Activated CD8-positive, alpha-beta T cell treated with anti-CD3 and anti-CD28 coated beads, Interleukin-2, amount 10 ng/mL, durations not matched to agents 7 days and 5 days (primary cell): ENCODE measurements at places on chromosomes 16 and 17.
A peak's percentile ranks its signal among the peaks of the same experiment; 100 is the strongest.

- H3K27me3 ChIP-seq: no peaks in the 10 kb centered on the region
- H3K36me3 ChIP-seq: no peaks in the 10 kb centered on the region
- H3K4me1 ChIP-seq: no peaks in the 10 kb centered on the region
- no peak for DNase-seq
Observed at GRCh38 chr16:6335072-6335471, 997.6 kb upstream of the RBFOX1 start.

- H3K4me3 ChIP-seq: peak overlapping the region; percentile 80
- H3K4me1 ChIP-seq: peaks cover 34% of the 10 kb centered on the region
Observed at GRCh38 chr16:50245417-50246298, 20.7 kb upstream of the ADCY7 start.

DNA sequence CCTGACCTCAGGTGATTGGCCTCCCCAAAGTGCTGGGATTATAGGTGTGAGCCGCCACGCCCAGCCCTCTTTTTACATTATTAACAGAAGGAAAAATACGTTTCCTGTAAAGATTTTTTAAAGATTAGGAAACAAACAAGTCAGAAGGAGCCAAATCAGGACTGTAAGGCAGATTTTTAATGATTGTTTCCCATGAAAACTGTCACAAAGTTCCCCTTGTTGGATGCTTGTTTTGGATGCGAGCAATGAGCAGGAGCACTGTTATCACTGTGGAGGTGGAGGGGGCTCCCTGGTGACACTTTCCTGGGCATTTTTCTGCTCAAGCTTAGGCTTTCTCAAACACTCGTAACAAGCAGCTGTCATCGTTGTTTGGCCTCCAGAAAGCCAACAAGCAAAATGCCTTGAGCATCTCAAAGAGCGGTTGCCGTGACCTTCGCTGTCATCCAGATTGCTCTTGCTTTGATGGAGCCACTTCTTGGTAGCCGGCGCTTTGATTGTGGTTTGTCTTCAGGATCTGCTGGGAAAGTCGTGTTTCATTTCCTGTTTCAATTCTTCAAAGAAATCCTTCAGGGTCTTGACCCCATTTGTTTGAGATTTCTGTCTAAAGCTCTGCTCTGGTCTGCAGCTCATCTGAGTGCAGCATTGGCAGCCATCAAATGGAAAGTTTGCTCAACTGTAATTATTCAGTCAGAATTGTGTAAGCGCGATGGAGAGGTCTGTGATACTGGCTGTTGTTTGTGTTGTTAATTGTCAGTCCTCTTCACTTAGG, 128.7 kb downstream of the RPTOR start:
- peaks cover 42% of the 10 kb centered on the region for H3K36me3 ChIP-seq
- DNase-seq: peak; percentile 67
- no peaks in the 10 kb centered on the region for H3K27me3 ChIP-seq

GRCh38 chr16:14958970-14959369, 15.9 kb upstream of the PDXDC1 start:
- H3K27me3 ChIP-seq: peaks cover 13% of the 10 kb centered on the region
- DNase-seq: no peak
- H3K27ac ChIP-seq: no peak overlapping the region
- no peaks in the 10 kb centered on the region for H3K4me1 ChIP-seq
- no peak overlapping the region for H3K4me3 ChIP-seq
